ENCODE measurements at places on chromosomes 2 and 18. TPM values are rescaled to one million over a fixed set of nuclear protein-coding genes. Genes with fewer than 3 reads are reported as not detected.

GRCh38 chr2:79929624-79930023 lies 374.9 kb downstream of the LRRTM1 start:
- H3K4me3 ChIP-seq, result no peak overlapping the region
- no peak overlapping the region for H3K27ac ChIP-seq
- H3K27me3 ChIP-seq, result no peaks in the 10 kb centered on the region
- DNase-seq, result no peak
- no peaks in the 10 kb centered on the region for H3K36me3 ChIP-seq

- H3K27ac ChIP-seq, result no peak overlapping the region
- no peaks in the 10 kb centered on the region for H3K36me3 ChIP-seq
- DNase-seq, result no peak
- H3K4me1 ChIP-seq, result peaks cover 24% of the 10 kb centered on the region
Measured at GRCh38 chr18:63831080-63831788, 56.0 kb downstream of the SERPINB7 start.

DNA sequence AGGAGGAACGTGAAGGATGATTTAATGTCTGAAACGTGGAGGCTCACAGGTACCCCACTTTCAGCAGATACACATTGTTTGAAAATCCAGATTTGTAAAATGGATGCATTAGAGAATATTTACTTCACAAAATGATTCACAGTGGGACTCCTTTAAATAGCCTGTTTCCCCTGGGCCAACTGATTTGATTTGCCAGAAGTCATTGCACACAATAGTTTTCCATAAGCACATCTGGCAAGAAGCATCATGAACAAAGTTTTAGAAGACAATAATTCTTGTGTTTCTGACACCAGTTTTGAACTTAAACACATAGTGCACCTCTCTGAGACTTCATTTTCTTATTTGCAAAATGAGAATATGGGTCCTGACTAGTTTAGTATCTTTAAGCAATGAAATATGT lies 451.4 kb upstream of the SLC14A2 start:
- no peaks in the 10 kb centered on the region for H3K4me1 ChIP-seq
- no peaks in the 10 kb centered on the region for H3K36me3 ChIP-seq
- H3K27ac ChIP-seq, result no peak overlapping the region
- no peak overlapping the region for H3K4me3 ChIP-seq
- DNase-seq, result no peak
- peaks cover 14% of the 10 kb centered on the region for H3K27me3 ChIP-seq

Gene SP5
- total RNA-seq, result 1.4 TPM

DNA sequence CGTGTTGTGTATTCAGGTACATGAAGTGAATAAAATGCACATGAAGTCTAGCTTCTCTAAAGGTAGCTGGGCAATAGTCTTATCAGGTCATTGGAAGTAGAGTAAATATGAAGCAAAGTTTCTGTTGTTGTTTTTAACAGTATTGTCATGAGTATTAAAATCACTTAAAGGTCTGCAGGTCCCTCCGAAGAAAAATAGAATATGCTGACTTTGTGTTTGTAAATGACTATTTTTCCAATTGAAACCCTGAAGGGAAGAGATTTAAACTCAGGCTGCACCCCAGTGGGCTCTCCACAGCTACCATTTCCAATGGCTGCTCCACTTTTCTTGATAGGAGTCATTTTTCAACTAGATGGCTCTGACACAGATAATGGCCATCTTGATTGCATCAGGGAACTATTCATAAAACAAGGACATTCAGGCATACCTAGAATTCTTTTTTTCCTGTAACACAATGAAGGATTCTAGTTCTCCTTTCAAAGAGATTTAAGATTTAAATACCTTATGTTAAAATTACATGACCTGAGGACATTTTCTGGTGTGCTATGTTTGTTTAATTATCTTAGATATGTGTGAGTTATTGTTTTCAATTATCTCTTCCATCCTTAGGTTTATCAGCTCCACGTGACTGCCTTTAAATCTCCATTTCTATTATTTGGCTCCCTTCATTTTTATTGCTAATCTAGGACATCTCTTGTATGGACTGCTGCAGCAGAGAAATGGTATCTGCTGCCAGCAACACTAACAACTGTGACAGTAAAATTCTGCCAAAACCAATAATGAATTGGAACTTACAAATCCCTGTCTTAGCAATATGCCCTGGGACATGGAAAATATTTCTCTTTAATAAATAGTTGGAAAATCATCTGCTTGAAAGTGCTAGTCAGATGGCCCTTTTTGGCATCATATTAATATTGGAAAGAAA lies 149.2 kb upstream of the NOSTRIN start:
- H3K4me3 ChIP-seq, result no peak overlapping the region
- H3K36me3 ChIP-seq, result peaks cover 2% of the 10 kb centered on the region
- no peak for DNase-seq
- H3K27ac ChIP-seq, result no peak overlapping the region

Gene FAHD2A
- total RNA-seq, result 35.7 TPM

DNA sequence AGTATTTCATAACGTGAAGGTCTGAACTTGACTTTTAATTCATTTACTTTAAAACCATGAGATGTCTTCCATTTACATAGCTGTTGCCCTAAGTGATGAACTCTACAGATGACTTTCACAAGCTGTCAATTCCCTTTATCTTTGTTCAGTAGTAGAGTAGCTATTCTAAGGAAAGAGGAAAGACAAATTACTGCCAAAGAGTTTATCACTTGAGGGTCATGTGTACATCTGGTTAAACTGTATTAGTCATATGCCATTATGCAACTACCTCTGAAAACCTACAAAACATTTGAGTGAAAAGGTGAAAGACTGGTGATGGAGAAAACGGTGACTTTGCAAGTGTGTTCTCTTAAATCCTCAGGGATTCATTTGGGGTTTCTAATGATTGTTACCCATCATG lies 763.9 kb downstream of the TMEM182 start:
- H3K27ac ChIP-seq, result no peak overlapping the region
- no peaks in the 10 kb centered on the region for H3K27me3 ChIP-seq

DNA sequence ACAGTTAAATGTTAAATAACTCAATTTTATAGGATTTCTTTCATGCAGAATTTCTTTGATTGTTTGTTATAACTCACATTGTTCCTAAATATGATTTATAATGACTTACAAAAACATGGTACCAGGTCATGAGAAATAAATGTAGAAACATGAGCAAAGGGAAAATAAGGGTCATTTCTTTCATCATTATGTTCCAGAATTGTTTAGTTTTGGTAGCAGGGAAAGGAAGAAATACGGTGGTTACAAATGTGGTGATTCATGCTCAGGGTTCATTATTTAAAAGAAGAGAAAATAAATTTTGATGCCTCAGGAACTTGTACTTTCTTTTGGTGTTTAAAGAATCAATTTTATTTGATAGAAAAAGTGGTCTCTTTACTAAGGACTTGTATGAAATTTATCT lies 4.4 kb downstream of the LYPD6B start:
- H3K27ac ChIP-seq, result no peak overlapping the region
- H3K4me3 ChIP-seq, result no peak overlapping the region

Gene RNPEPL1
- 77.3 TPM for total RNA-seq

Measured in activated T-cell treated with anti-CD3 and anti-CD28 coated beads, Interleukin-2, amount 50 U/mL, for 72 hours (primary cell).